ENCODE measurements at places on chromosomes 7 and 10.

- no peak for DNase-seq
These were observed 110.2 kb downstream of the PTEN start for GRCh38 chr10:87973635-87974034.

DNA sequence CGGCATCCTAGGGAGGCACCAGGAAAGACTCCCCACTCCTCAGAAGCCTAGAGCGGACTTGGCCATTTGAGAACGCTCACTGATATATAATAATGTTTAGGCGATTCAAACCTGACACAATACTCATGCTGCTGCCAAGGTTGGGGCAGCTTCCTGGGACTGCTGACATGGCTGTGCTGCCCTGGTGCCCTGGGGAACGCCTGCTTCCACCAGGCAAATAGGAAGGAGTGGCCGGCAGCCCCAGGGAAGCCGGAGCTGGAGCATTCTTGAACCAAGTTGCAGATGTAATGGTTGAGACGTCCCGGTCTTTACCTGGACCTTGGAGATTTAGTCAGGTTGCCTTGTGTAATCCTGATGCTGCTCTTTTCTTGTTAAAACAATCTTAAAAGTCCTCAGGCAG is 8.8 kb downstream of the GDF10 start:
- DNase-seq, result no peak

DNA sequence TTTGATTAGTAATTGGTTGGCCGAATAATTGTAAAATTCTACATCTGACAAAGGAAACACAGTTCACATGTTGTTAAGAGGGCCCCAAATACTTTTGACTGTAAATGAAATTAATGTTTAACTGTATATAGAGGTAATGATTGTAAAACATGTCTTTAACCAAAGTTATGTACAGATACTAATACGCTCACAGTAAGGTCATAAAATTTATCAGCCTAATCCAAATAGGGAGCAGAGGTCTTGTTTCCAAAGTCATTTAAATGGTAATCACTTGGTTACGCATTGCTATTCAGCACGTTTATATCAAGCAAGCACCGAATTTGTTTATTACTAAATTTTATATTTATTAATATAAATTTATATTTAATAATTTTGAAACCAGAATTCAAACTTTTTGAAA is 1.4 kb downstream of the PHYHIPL start:
- no peak for DNase-seq

DNA sequence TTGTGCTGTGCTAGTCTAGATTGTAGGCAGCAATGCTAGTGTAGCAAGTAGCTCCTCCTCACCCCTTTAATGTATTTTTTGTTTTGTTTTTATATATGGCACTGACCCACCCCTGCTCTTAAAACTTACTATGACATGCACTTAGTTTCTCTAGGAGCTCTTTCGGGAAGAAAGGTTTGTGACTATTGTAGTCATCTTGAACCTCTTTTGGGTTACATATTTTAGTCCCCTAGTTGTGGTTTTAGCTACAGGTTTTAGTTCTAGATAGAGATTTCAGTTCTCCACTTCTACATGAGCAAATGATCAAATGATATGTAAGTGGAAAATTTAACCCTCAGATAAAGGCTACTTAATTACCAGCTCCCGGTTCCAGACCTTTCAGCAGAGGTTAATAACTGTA is 14.9 kb downstream of the MINPP1 start:
- DNase-seq, result no peak

DNA sequence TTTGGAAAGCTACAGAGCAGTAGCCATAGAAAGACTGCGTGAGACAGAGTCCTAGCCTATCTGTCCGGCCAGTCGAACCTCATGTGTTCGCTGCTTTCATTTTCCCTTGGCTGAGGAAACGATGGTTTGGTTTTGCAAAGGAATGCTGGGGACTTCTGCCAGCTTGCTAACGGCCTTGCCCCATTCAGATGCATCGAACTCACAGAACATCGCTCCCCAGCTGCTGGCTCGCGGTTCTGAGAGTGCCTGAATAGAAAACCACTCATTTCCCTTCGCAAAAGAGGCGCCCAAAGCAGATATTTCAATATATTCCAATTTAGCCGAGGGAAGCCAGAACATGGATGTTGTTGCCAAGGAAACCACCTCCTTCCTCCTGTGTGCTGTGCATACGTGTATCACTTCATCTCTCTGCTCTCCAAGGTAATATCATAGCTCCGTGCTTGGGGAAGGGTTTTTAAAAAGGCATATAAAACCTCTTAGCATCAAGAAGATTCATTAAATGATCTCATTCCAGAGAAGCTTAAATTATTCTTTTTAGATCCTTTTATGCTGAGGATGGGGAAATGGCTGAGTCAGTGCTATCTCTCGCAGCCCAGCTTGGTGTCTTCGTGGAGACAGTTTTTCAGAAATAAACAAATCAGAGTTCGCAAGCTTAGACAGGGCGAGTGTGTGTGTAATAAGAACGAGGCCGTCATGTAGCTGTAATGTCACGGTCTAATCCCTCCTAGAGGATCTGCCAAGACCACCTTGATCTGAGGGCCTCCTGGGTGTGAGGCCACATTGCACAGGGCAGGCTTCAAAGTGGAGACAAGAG is 215.2 kb downstream of the RPS24 start:
- no peak for DNase-seq

GRCh38 chr10:88118729-88119128 is 255.3 kb downstream of the PTEN start:
- no peak for DNase-seq

GRCh38 chr7:102064361-102065025 is 222.2 kb upstream of the SH2B2 start:
- DNase-seq, result peak; percentile 51

DNA sequence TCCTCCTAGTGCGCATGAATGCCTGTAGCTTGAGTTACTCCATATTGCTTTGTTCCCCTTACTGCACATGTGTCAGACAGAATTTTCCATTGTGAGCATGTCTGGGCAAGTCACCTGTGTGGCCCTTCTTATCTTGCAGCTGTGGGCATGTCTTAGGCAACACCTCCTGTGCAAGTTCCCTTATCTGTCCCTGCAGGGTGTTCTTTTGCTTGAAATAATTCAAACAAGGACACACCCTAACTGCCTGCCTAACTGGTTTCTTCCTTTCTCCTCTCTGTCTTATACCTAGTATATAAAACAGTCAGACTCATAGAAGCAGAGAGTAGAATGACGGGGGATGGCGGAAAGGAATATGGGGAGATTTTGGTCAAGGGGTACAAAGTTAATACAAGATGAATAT is 421.1 kb upstream of the SORCS1 start:
- no peak for DNase-seq

- DNase-seq, result peak; percentile 57
These were observed 96.5 kb upstream of the TARP start for GRCh38 chr7:38369816-38370493.

DNA sequence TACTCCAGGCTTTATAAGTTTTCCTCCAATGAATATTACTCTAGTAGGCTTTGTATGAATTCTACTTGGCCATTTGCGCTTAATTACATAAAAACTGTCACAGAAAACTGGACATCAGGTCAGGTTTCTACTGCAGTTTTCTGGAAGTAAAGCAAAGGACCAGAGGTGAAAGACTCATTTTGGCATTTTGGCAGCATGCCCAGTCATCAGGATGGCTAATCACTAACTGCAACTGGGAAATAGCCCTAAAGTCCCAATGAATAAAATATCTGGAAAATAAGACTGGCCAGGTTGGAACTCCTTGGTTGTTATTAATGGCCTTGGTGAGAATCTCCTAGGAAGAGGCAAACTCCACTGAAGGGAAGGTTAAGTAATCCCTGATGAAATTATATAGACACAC is 75.5 kb downstream of the COPG2 start:
- DNase-seq, result no peak

DNA sequence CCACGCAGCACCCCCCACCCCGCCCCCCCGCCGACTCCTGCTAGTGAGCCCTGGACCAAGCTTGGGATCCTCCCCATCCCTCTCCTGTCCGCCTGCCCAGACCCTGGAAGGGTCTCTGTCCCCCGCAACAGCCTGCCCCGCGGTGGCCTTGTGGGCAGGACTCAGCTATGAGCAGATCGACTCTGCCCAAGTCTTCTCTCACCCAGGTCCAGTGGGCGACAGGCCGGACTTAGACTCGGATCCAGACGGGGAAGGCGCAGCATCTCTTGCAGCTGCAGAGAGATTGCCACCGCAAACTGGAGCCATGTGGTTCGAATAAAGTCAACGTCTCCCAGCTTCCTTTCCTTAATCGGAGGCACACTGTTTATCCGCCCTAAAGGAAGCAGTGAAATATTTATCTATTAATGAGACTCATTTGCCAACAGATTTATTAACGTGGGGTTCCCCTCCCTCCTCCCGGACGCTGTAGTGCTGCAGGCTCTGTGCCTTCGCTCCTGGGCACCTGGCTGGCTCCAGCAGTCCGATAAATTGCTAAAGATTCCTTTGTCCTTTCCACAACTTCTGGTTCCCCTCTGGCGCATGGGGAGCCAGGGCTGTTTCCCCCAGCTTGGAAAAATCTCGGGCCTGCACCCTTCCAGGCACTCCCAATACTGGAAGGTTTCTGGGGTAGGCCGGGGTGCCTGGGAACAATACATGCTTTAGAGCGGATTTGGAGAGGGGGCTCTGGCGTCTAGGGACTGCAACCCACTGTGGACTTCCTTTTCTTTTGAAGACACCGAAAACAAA is 634 bp upstream of the HOXA7 start:
- DNase-seq, result no peak

- no peak for DNase-seq
These were observed 672 bp downstream of the GTPBP4 start for GRCh38 chr10:988667-989545.

- DNase-seq, result no peak
These were observed 15.1 kb upstream of the DDIT4 start for GRCh38 chr10:72258617-72259016.

- DNase-seq, result no peak
These were observed 44.2 kb upstream of the DPYSL4 start for GRCh38 chr10:132142396-132143161.

DNA sequence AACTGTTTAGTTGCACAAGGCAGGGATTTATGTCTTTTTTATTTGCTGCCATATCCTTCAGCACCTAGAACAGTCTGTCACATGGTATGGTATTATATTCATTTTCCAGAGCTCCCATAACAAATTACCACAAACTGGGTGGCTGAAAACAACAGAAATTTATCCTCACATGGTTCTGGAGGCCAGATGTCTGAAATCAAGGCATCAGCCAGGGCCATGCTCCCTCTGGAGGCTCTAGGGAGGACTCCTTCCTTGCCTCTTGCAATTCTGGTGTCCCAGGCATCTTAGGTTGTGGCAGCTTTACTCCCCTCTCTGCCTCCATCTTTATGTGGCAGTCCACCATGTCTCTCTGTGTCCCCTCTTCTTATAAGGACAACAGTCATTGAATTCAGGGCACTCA is 43.1 kb downstream of the MET start:
- DNase-seq, result no peak

GRCh38 chr10:21427804-21428481 is 97.5 kb downstream of the SKIDA1 start:
- no peak for DNase-seq

GRCh38 chr10:103839872-103840739 is 15.3 kb downstream of the SH3PXD2A start:
- DNase-seq, result no peak

- no peak for DNase-seq
These were observed 9.1 kb downstream of the MDFIC start for GRCh38 chr7:114930829-114931655.

GRCh38 chr7:69728304-69728703 is 130.0 kb downstream of the AUTS2 start:
- no peak for DNase-seq

DNA sequence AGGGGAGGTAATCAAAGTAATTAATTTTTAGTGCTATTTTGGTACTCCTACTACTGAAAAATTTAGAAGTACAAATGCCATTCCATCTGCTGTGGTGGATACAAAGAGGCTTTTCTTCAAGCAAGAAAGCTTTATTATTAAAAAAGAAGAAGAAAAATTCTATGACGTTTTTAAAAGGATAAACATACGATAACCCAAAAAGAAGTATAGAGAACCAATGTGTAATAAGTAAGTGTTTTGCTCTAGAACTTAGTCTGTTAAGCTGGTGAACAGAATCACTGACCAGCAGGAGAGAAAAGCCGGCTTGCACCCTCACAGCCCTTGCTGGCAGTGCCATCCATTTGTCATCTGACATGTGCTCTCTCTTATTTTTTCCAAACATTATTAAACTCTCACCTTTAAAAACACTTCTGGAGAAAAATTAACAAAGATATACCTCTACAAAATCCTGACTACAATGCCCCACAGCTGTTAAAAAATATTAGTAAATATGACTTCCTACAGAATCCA is 81.5 kb downstream of the SRPK2 start:
- DNase-seq, result no peak

GRCh38 chr7:15845461-15845860 is 159.0 kb upstream of the MEOX2 start:
- DNase-seq, result no peak

DNA sequence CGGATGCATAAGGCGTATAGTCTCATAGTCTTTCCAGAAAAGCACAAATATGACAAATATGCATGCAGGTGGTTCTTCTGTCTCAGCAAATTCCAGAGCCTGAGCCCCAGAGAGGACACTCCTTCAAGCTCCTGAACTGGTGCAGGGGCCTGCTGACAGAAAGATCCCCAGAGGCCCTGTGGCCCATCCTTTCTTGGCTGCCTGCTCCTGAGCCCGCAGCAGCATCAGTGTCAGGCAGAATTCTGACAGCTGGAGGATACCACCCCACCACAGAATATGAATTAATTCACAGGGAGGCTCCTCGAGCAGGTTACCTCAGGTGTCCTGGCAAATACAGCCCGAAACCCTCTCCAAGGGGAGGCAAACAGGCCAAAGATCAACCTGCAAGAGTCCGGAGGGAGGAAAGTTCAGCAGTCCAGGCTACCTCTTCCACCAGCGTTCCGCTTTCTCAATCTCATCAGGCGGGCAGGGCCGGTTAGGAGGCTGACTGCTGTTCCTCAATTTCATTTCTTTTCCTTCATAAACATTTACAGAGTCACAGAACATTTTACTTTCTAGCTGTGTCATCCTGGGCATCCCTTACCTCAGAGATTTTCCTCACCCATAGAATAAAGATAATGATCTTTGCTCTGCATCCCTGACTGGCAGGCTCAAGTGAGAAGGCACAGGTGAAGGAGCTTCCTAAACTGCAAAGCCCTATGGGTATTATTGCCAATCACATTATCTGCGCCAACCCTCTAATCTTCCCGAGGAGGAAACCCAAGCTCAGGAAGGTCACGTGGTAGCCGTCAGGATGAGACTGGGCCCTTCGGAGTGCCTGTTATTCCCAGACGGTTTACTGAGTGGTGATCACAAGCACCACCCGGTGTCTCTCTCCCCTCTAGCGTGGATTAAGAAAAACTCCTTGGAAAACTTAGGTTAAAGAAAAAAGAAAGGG is 1.4 kb downstream of the DNAJB12 start:
- DNase-seq, result no peak

DNA sequence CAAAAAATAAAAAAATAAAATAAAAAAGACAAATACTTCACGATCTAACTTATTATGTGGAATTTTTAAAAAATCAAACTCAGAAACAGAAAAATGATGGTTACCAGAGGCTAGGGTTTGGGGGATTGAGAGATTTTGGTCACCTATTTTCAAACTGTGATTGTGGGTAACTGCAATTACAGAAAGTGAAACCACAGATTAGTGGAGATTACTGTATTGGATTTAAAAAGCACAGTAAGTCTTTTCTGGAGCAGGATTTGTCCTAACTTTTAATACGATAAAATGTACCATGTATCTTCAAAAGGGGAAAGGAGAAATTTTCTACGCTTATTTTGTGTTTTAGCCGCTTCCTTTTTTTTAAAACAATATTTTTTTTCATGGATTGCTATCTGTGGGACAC is 1204.9 kb upstream of the LRRTM3 start:
- DNase-seq, result no peak

All from breast epithelium (tissue), 4 donors.